Activated naive CD4-positive, alpha-beta T cell treated with Interleukin-2 at 50 U/mL for 16 hours (primary cell): ENCODE measurements at places on chromosomes 1 and 21.

- no peak for DNase-seq
These were observed 4.7 kb upstream of the CD160 start for GRCh38 chr1:145714524-145715111.

GRCh38 chr1:29546496-29546895, 310.2 kb downstream of the PTPRU start:
- DNase-seq = no peak

- no peak for DNase-seq
These were observed 865 bp upstream of the PTPN22 start for GRCh38 chr1:113872219-113872935.

DNA sequence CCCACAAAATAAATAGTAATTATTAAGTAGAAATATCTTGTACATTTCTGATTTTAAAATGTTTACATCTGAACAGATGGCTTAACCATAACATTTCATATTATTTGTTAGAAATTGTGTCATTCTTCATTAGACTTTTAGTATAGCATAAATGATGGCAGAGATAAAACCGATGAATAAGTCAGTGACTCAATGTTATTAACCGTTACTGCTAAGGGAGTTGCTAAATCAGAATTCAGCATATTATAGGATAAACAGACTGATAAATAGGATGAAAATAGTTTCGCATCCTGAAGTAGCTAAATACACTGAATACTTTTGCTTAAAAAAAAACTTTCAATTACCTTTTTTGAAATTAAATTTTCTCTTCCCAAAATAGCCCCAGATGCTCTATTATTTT, 610.6 kb upstream of the ZP4 start:
- no peak for DNase-seq

- no peak for DNase-seq
These were observed 87.1 kb downstream of the CD58 start for GRCh38 chr1:116483481-116484309.

DNA sequence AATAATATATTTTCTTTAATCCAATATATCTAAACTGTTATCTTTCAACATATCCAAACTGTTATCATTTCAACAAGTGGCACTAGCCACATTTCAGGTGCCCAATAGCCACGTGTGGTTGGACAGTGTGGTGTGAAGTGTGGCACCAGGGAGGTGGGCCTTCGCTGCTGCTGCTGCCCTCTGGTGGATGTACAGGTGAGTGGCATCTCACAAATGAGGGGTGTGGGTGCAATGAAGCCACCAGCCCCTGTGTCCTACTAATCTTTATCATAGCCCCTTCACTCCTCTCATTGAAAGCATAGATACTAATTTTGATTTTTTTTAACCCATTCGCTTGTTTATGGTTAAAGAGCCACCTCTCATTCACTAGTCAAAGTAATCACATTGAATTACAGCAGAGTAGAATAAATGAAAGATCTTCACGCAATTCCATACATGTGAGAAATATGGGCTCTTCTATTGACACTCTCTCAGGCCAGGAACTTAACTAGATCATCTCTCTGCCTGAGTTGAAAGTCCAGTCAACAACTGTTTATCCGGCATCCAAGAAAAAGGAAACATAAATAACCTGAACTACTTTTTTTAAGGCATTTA, 499.2 kb downstream of the OMA1 start:
- peak; percentile 14 for DNase-seq

DNA sequence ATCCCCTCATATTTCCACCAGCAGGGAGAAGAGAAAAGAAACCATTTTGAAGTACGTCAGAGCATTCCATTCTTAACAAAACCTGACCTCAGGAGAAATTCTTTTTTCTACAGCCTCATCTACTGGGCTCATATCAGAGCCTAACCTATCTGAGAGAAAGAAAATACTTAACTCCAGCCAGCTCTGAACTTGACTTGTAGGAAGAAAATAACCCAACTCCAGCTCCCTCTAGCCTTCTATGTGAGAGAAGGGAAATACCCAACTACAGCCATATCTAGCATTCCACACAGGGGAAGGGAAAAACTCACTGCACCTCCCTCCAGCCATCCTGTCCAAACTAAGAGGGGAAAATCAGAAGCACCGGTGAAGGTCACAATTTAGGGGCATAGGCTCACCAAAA, 57.7 kb downstream of the SPATA6 start:
- DNase-seq = no peak

- no peak for DNase-seq
These were observed 39.3 kb downstream of the PLEKHA6 start for GRCh38 chr1:204320382-204320804.

DNA sequence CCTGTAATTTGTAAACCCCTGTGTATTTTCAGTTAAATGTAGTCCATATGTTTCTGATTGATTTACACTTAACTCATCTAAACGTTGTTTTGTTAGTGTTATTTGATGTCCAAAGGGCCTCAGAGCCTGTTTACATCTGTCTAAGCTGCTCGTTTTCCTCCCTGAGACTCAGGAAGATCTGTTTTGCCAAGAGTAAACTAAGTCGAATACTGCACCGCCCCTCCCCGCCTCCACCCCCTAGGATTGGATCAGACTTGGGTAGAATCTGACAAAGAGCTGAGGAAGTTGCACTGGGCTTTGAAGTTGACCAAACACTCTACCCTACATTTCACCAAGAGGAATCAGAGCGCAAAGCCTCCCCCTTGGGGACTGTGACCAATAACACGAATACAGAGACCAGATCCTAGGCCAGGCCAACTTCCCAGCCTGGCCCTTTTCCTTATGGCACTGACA, 206.9 kb upstream of the LMO4 start:
- DNase-seq = no peak

DNA sequence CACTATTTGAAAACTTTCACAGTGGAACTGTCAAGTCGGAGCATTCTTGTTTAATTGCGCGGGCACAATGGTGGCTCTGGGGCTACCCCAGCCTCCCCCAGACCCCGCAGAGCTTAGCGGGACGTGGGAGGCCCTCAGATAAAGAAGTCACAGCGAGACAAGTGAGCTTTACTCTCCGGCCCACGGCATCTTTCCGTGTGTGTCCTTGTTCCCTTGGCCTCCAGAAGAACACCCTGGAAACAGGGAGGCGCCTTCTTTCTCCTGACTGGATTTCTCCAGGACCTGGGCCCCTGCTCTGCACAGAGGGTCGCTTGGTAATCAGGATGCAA, 382.8 kb downstream of the RRAGC start:
- no peak for DNase-seq

- DNase-seq = no peak
These were observed 46.1 kb downstream of the PUM1 start for GRCh38 chr1:31019401-31019800.
